CD4-positive, alpha-beta T cell treated with Interleukin-17A for 1 hour (primary cell): ENCODE measurements at places on chromosomes 7 and 10.

DNA sequence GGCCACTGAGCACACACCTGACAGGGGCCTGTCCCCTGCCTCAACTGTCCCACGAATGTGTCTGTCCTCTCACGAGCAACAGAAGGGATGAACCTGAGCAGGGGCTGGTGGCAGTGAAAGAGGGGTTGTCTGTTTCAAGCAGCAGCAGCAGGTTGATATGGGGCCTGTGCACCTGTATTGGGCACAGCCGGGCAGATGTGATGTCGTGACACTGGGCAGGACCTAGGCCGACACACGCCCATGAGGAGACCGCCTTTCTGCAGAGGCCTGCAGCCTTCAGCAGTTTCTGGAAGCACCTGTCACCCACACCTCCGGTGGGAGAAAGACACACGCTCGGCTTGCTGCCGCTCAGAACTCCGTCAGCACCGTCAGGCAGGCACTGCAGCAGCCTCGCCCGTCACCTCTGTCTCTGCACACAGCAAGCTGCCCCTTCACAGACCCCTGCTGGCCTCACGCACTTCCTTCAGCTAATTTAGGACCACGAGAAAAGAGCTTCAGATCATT lies 48.5 kb downstream of the AMZ1 start:
- no peak for DNase-seq

DNA sequence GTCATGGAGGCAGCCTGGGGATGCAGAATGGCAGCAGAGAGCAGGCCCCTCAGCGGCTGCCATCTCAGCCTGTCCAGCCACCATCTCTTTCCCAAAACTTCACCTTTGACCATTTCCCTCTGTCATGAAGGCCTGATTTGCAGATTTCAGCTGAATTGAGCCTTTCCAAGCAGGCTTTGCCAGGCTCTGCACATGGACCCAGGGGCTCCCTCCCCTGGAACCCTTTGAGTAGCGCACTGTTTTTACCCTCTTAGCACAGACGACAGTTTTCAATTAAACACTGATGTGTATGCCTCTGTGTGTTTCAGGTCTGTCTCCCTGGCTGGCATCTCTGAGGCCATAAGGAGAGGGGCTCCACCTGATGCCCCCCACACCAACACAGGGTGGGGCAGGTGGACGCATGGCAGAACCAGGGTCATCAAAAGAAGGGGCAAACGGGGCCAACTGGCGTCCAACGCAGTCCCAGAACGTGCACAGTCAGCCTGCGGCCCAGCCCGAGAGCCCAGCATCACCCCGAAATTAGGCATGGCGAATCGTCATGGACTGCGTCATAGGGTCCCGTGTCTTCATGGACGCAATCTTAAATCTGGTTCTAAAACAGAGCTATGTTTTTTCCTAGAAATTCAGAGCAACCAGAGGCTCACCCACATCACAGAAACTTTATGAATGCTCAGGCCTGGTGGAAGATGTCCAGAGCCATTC lies 185.0 kb upstream of the TCERG1L start:
- no peak for DNase-seq

DNA sequence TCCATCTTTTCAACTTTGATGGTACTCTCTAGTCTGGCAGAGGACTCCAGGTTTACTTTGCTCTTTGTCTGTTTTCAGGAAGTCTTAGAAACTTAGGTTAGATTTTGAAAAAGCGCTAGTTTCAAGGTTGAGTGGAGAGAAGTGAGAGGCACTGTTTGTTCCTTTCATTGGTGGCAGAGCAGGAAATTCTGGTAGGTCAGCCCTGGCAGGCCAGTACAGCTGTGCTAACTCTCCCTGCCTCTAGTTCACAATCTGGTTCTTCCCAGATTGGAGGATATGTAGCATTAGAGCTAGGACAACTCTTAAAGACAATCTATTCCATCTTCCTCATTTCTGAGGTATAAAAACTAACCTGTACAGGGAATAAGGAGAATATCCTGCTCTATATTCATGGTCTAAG lies 160.9 kb upstream of the FZD1 start:
- DNase-seq, result no peak

DNA sequence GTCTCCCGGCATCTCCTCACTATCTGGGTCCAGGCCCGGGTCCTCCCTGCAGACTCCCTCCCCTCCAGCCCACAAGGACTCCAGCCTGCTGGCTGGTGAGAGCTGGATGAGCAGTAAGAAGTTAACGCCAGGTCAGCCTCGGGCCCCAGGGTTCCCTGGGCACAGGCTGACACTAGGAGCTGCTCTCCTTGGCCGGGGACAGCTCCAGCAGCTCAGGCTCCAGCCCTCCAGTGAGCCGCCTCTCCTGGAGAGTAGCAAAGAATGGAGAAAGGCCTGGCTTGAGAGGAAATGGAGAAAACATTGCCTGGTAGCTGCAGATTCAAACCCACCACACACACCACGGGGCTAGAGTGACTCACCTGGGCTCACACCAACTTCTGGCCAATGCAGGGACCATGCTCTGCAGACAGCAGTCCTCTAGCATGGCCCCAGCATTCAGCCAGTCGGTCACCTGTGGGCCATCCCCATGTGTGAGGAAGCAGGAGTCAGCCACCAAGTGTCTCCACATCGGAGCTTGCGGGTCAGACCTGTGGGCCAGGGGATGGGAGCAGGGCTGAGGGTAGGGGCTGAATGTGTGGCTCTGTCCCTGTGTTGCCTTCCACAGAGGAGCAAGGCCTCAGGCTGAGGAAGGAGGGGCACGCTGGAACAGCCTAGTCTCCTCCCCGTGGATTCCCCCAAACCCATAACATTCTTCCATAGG lies 6.5 kb downstream of the SAP25 start:
- DNase-seq, result no peak

GRCh38 chr10:1687623-1688150 lies 49.6 kb downstream of the ADARB2 start:
- DNase-seq, result no peak

DNA sequence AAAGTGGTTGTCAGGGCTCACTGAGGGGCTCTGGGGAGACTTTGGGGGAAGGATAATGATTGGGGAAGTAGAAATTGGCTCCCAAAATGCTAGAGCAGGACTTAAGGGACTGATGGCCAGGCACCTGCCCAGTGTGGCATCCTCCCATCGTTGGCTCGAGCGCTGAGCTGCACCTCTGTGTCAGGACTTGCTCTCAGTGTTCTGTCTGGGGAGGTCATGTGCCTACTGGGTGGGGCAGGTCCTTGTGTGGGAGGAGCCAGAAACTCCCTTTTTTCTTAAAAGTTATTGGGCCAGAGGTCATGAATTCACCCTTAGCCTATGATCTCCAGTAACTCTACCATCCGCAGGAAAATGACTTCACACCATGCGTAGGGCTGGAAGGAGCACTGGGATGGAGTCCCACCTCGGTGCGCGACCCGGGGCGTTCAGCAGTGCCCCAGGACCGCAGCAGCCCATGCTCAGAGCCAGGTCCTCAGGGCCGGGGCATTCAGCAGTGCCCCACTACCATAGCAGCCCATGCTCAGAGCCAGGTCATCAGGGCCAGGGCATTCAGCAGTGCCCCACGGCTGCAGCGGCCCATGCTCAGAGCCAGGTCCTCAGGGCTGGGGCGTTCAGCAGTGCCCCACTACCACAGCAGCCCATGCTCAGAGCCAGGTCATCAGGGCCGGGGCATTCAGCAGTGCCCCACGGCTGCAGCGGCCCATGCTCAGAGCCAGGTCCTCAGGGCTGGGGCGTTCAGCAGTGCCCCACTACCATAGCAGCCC lies 221.9 kb downstream of the EBF3 start:
- DNase-seq, result no peak

- no peak for DNase-seq
Measured at GRCh38 chr7:116873619-116874018, 11.2 kb downstream of the CAPZA2 start.

DNA sequence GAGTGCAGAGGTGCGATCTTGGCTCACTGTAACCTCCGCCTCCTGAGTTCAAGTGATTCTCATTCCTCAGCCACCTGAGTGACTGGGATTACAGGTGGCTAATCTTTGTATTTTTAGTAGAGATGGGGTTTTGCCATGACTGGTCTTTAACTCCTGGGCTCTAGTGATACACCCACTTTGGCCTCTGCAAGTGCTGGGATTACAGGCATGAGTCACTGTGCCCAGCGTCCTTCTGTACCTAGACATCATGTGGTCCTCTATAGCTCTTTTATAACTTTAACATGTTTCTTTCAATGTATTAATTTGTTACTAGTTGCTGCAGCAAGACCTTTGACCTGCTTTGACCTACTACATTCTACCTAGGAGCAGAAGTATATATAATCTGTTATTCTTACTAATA lies 38.7 kb upstream of the BICC1 start:
- no peak for DNase-seq

- no peak for DNase-seq
Measured at GRCh38 chr7:105345003-105345402, 43.7 kb downstream of the SRPK2 start.

GRCh38 chr10:119025776-119026175 lies 3.7 kb upstream of the NANOS1 start:
- no peak for DNase-seq

DNA sequence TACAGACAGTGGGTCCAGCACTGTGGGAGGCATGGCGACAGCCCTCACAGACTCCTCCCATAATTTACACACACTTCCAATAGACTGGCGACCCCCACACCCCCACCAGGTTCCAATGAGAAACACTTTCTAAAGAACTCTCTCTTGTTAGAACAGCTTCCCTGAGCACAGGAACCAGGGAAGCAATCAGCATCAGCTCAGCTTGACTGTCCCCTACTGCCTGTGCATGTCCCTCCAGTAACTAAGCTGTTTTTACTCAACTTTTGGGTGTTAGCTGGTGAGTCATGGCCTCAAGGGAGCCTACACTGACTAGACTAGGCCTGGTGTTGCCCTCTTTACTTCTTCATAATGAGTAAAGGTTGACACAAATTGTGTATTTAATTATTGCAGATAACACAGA lies 32.6 kb upstream of the HERPUD2 start:
- no peak for DNase-seq

- peak; percentile 33 for DNase-seq
Measured at GRCh38 chr7:158760936-158761335, 56.3 kb upstream of the NCAPG2 start.

DNA sequence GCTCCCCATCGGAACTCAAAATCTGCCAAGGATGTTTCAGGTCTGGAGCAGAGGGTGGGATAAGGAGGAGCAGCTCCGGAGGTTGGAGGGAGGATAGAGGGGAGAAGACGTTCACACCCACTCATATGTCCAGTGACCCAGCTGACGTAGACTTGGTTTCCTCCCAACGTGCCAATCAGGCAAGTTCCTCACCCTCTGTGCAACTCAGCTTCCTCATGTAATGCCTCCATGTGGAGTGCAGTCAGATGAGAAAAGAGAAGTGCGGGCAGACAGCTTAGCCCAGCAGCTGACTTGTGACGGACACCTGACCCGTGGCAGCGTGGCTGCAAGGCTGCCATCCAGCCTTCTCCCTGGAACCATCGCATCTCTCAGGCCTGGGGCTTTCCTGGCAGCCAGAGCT lies 86.8 kb downstream of the NPTX2 start:
- DNase-seq, result no peak

- DNase-seq, result no peak
Measured at GRCh38 chr7:138478499-138478908, 18.4 kb downstream of the TRIM24 start.

DNA sequence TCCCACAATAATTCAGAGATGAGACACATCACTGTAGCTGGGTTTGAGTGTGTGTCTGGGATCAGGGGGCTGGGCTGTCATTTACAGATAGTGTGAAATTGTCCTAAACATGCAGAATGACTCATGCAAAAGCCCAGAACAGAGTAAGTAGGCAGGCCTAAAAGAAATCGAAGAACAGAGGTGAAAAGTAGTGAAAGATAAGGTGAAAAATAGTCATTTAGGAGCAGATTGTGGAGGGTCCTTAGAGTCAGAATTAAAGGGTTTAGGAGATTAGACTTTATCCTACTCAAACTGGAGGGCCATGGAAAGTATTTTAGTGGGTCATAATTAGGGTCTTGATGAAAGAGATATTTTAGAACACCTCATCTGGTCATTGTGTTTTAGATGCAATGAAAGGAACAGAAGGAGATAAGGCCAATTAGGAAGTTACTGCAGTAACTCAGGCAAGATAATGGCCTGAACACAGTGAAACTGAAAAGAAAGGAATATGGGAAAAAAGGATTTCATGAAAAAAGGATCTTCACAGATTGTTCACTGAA lies 58.3 kb upstream of the NEBL start:
- no peak for DNase-seq

DNA sequence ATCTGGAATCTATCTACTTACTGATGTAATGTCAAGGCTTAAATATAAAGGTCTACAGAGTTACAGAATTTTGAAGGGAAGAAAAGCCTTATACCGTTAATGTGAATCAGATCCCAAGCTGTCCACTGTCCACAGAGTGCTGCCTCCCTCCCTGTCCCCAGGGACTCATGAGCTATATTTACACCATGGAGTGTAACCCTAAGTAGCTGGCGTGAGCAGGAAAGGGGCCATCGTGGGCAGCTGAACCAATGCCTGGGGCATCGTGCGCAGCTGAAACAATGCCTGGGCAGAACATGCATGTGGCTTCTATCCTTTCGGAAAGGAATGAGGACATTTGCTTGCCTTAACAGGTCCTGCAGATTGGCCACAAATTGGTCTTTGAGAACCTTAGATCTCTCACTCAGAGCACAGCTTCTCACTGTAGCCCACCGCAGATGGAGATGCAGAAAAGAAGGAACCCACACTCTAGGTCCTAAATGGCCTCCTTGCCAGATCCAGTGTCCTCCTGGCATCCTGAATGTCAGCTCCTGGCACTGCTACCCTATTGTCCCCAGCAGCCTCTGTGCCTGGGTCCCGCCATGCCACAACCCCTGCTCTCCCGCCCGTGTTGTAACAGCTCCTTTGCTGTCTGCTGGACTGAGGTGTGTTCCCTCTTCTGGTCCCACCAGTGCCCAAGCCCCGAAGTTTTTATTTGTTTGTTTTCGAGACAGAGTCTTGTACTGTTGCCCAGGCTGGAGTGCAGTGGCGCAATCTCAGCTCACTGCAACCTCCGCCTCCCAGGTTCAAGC lies 30.3 kb downstream of the CCDC3 start:
- DNase-seq, result no peak

GRCh38 chr10:80196270-80196949 lies 8.9 kb downstream of the ANXA11 start:
- DNase-seq, result peak; percentile 72

DNA sequence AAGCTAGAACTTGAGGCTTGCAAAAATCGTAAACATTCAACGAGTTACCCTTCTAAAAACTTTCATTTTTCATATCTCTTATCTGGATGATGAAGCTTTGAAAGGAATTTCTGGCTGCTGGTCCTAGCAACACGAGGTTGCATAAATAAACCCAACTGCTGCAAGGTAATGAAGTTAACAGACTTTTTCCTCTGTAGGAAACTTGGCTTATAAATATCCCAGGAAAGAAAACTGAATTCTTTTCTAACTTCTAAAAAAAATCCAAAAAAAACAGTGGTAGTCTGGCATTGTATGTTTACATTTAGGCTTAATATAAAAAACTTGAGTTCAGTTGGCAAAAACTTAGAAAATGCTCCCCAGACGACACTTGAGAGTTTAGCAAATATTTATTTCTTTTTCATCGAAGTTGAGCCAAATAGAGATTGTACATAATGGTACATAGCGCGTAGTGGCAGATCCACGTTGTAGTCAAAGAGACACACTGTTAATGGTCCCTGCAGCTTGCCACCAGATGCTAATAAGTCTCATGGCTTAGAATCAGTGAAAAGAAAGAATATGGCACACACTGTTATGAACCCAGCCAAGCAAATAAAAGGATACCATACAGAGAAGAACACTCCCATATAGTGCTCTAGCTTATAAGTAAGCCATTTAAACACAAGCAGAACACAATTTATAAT lies 200.3 kb upstream of the PCLO start:
- DNase-seq, result no peak
